WERI-Rb-1 (cell line): ENCODE measurements at places on chromosomes 3 and 15.

DNA sequence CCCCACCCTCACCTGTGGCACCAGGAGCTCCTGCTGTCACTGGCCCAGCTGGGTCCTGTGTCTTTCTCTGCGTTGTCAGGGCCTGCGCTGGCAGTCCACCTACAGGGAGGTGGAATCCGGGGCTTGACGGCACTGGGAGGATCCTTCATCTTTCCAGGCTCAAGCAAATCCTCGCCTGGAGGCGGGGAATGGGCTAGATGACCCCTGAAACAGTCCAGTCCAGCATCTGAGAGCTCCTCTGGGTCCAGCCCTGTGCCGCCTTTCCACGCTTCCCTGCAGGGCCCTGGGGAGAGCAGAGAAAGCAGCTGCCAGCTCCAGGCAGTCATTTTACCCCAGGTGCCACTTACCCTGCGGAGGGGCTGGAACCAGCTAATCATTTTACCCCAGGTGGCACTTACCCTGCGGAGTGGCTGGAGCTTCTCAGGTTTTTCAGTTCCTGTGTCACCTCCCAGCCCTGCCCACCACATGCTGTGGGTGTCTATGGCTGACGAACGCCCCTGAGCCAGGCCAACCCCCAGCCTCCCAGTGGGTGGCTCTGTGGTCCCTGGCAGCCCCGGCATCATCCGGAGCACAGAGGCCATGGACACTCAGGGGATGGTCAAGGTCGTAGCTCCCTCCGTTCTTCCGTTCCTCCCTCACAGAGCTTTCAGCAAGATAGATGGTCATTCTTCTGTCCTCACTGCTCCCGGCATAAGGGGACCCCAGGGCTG, 17.9 kb upstream of the ADIPOQ start:
- DNase-seq = no peak

DNA sequence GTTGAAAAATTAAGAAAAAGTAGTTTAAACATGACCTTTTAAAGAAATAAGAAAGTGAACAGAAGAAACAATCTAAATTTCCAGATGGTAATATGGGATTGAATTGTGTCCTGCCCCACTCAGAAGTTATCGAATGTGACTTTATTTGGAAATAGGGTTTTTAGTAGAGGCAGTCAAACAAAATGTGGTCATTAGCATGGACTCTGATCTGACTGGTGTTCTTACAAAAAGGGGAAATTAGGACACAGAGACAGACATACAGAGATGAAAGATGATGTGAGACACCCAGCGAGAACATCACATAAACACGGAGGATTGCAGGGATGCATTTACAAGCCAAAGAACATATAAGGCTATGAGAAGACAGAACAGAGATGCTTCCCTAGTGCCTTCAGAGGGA, 73.2 kb downstream of the XRN1 start:
- no peak for DNase-seq

DNA sequence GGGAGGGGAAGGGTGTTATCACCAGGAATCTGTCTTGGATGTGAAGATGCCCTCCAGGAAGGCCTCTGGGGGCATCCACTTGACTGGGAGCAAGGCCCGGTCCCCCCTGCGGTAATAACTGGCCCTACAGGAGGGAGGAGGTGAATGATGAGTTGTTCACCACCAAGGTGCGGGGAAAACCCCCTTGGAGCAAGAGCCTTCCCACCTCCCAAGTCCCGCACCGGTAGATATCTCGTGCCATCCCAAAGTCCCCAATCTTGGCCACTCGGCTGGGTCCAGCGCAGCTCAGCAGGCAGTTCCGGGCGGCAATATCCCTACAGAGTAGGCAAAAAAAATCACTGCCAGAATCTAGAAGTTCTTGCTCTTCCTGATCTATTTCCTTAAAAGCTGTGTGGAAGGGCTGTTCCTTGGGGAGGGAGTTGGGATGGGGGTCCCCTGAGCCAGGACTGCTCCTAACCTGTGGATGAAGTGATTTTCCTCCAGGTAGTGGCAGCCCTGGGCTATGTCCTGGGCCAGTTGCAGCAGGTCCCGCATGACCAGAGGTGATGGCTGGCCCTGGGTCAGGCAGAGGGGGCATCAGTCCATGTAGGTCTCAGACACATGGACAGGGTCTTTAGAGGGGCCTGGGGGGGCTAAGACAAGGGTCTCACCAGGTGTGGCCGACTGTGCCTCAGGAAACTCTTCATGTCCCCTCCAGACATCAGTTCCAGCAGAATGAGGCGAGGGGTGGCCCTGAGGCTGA, 8.7 kb downstream of the LTK start:
- DNase-seq = no peak

DNA sequence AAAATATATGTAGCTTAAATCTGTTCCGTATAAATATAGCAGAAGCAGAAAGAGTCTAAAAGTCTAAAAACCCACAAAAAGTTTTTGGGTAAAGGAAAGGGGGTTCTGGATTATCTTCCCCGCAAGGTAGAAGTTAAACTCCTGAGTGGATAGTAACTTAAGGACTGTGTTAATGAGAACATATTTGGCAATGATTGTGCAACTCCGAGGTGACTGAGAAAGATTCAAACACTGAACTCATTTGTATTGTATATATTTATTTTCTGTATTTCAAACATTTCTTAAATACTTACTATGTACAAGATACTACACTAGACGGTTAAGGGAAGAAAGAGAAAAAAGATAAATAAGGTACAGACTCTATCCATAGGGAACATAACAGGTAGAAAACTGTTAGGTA, 72.7 kb upstream of the PPIB start:
- no peak for DNase-seq

GRCh38 chr3:14487821-14488220, 52.3 kb downstream of the GRIP2 start:
- no peak for DNase-seq

DNA sequence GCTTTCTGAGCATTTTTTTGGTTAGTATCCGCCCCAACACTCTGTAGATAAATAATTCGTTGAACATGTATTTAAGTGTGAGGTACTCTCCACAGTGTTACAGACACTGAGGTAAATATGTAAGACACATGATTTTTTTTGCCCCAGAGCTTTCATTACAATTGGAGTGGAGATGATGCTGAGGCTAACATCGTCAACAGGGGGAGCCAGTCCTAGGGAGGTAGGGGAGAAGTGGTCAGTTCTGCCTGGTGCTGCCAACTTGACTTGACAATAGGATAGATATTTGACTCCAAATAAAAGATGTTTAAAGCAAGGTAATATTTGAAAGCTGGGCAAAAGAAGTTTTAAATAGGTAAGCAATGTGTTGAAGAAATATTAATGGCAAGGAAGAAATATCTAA, 295.7 kb downstream of the UNC13C start:
- DNase-seq = peak; percentile 33

- no peak for DNase-seq
Observed at GRCh38 chr3:11212299-11212608, 58.0 kb downstream of the HRH1 start.

GRCh38 chr15:71463156-71463665, 347.1 kb upstream of the NR2E3 start:
- DNase-seq = no peak

- no peak for DNase-seq
Observed at GRCh38 chr3:160968761-160969160, 136.4 kb downstream of the B3GALNT1 start.

- no peak for DNase-seq
Observed at GRCh38 chr3:149833241-149833640, 20.2 kb downstream of the RNF13 start.

DNA sequence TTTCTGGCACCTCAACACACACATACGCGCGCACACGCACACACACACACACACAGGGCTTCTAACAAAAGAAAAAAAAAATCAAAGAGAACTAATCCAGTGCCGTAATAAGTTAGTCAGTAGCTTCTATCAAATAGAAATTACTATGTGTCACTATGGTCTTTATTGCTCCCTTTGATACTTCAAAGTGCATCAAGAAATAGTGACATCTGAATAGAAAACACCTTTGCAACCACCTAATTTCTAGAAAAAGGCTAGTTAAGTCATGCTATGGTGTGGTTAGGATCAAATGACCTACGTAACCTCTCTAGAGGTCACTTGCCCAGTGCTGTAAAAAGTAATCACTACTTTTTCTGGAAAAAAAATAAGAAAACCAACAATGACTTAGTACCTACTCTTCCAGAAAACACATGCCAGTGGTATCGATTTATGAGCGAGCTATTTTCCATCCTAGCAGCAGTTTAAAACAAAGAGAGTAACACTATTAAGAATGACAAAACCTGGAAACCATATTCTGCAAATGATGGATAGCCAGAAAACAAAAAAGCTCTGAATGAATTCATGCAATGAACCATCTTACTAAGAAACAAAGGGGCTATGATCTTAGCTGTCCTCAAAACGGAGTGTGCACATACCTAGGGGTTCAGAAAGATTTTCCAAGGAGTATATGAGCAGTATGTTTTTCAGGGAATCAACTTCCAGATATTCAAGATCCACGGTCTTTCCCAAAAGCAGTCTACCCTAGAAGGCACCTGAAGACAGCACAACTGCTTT, 6.8 kb downstream of the AVEN start:
- DNase-seq = no peak

DNA sequence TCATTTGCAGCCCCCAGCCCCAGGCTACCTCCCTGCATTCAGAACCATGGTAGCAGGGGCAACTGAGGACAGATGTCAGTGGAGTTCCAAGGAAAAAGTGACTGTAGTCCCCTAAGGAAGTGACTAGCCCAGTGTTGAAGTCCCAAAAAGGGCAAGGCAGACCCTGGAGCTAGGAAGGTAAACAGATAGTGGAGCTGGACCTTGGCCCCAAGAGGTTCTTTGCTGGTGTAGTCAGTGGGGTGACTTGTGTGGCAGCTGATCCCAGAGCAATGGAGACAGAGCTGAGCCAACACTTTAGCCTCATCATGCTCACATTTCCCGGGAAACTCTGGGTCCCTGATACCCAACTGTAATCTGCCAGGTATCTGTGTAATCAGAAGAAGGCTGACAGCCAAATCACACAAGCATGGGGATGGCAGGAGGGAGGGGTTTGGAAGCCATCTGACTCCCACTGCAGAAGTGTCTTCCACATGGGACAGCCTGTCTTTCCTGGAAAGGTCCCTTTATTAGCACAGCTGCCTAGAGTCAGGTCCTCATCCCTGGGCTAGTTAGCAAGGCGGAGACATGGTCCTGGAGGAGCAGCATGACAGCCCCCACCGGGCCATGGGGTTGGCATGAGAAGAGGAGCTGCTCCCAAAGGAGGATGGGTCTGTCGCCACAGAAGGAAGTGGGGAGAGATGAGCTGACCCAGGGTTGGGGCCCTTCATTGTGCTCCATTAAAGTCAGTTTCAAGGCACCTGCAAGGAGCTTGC, 39.8 kb downstream of the PXYLP1 start:
- DNase-seq = no peak

DNA sequence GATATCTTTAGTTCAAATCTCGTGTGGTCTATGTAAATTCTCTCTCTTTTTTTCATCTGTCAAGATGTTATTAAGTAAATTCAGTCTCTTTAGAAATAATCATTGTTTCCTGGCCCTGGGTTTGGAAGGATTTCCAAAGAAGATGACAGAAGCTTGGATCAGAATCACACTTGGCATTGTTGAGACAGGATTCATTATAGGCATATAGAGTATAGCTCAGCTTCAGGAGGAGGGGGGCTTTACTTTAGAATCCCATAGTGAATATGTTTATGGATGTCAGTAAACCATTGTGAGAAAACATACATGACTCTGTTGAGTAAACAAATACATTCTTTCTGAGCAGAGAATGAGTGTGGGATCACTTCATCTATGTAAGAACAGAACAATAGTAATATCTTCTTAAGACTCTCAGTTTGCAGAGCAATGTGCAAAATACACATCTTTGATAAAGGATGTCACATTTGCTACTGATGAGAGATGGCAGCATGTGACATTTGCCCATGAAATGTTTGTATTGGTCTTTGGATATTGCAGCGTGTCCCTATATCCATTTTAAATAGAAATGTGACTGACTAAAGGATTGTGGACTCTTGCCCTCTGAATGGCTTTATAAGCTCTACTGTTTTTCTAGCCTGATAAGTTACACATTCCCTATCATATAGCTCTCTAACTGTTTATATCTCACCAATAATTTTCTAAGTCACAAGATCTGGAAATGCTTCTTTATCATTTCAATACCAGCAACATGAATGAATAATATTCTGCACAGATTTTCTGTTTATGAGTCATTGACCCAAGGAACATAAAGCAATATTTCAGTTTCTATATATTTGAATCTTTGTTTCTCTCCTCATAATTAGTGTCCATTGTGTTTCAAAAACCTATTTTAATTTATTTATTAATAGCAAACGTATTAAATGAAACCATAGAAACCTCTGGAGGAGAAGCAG, 95.6 kb upstream of the THRB start:
- no peak for DNase-seq

- DNase-seq = no peak
Observed at GRCh38 chr3:117719316-117719926, 1009.8 kb downstream of the TUSC7 start.

- no peak for DNase-seq
Observed at GRCh38 chr3:15708882-15709677, 88.7 kb downstream of the ANKRD28 start.

DNA sequence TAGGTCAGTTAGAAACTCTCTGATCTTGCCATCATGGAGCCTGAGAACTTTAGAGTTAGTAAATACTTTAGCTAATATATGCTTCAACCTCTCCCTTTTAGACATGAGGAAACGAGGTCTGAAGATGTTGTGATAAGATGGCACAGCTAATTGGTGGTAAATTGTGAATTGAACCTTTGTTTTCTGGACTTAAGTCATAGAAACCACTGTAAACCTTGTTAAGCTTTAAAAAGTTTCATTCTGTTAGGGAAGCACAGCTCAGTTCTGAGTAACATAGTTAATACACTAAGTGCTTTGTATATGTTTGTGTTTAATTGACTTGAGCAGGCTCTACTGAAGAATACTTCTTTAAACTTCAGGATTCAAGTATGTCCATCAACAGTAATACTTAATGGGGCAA, 108.6 kb downstream of the AKAP13 start:
- DNase-seq = no peak

DNA sequence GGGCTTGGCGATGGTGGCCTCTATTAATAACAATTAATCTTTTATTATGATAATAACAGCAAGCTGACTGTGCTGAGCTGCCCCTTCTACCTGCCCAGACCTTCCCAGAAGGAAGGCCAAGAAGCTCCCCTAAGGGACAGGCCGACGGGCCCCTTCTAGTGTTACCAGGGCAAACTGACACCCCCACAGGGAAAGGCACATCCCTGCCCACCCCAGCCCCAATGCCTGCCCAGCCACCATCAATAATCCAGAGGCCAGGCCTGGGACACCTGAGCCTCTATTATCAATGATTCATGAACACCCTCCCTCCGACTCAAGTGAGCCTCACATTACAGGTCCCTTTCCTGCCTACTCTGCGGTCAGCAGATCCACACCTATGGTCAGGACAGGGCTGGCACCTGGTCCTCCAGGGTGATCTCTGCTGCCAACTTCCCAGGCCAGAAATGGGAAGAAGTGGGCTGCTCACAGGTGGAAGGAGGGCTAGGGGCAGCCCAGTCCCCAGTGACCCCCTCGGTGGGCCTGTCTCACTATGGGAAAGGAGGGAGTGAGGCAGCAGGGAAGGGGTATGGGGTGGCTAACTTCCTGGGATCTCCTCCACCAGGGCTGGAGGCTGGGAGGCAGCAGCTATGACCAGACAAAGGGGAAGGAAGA, 1.8 kb downstream of the TWF2 start:
- DNase-seq = no peak

- no peak for DNase-seq
Observed at GRCh38 chr3:139238281-139239030, 105.4 kb upstream of the MRPS22 start.

GRCh38 chr15:67750371-67750770, 74.9 kb upstream of the SKOR1 start:
- no peak for DNase-seq

- no peak for DNase-seq
Observed at GRCh38 chr15:41276831-41277230, 45.8 kb downstream of the CHP1 start.
